ENCODE measurements at places on chromosomes 3 and 15.

DNA sequence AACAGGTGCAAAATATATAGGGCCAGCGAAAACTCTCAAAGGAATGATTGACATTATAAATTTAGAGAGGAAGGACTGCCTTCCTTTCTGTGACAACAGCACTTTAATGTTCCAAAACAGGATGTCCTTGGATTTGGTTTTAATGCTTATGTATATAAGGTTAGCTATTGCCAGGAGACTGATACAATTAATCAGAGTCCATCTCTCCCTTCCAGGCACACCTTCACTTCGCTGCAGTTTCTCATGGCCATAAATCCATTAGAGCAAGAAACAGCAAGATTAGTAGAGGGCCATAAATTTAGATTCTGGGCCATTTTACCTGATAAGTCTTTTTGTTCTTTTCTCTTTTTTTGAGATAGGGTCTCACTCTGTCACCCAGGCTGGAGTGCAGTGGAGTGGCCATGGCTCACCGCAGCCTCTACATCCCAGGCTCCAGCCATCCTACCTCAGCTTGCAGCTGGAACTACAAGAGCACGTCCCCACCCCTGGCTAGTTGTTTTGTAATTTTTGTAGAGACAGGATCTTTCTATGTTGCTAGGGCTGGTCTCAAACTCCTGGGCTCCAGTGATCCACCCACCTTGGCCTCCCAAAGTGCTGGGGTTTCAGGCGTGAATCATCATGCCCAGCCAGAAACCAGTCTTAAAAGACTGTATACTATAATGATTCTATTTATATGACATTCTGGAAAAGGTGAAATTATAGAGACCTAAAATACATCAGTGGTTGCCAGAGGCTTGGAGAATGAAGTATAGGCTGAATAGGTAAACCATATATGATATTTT is 15.7 kb upstream of the TFRC start:
- DNase-seq = no peak

GRCh38 chr3:47985381-47985780 is 30.8 kb downstream of the MAP4 start:
- no peak for DNase-seq

- DNase-seq = no peak
Observed at GRCh38 chr3:143118630-143119008, 952 bp upstream of the CHST2 start.

DNA sequence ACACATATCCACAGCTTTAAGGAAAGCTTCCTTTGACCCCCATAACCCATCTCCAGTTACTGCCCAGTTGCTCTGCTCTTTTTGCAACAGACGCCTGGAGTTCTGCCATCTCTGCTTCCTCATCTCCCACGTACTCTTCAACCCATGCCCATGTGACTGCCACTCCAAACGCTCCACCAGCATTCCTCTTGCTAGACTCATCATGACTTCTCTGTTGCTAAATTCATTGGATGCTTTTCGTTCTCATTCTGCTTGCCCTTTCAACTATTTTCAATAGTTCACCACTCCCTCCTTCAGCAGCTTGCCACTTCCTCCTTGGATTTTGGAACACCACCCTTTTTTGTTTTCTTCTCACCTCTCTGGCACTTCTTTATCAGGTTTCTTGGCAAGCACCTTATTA is 2.7 kb upstream of the KNSTRN start:
- DNase-seq = peak; percentile 96

GRCh38 chr3:4394048-4394447 is 73.0 kb downstream of the SUMF1 start:
- DNase-seq = no peak

Measured in HS-5 (cell line).